Activated naive CD4-positive, alpha-beta T cell (primary cell): ENCODE measurements at places on chromosomes 5 and 9.

- no peak for DNase-seq
These were observed 288.3 kb upstream of the CDH18 start for GRCh38 chr5:20276061-20276958.

DNA sequence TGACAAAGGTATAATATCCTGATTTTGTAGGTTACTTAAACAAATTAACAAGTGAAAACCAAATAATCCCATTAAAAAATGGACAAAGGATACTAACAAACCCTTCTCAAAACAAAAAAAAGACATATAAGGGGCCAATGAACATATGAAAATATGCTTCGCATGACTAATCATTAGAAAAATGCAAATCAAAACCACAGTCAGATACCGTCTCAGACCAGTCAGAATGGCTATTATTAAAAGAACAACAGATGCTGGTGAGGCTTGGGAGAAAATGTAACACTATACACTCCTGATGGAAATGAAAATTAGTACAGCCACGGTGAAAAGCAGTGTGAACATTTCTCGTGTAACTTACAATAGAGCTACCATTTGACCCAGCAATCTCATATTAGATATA lies 1542.2 kb upstream of the CDH9 start:
- no peak for DNase-seq

- DNase-seq, result no peak
These were observed 15.5 kb downstream of the ACER2 start for GRCh38 chr9:19424176-19424779.

DNA sequence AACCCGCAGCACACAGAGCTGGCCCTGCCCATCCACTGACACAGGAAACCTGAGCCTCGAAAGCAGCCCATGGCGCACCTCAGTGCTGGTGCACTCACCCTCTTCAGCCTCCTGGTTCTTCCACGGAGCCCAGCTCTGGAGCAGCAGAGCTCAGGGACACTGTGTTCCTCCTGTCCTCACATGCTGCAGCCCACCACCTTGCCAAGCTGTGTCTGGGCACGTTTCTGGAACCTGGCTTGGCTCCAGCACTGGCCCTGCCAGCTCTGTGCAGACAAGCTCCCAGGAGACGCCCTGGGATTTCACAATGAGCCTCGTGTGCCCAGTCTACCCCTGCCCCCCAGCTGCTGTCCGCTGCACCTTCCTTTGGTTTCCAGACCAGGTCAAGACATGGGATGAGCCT lies 119.5 kb downstream of the SYK start:
- DNase-seq, result no peak

GRCh38 chr9:137236238-137236935 lies 4.7 kb upstream of the TUBB4B start:
- peak; percentile 93 for DNase-seq

DNA sequence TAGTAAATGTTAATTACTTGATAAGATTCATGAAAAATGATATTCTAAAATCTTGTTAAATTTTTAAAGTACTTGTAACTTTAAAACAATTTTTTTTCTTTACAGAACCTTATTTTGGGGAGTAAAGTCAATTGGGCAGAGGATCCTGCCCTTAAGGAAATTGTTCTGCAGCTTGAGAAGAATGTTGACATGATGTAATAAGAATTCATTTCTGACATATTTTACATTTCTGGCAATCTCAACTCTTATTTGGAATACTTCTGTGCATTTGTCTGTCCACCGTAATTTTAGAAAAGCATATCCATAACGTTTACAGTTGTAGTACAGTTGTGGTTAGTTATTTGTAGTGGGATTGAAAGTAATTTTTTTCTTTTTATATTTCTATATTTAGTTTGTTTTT lies 20.2 kb downstream of the CENPH start:
- DNase-seq, result no peak

DNA sequence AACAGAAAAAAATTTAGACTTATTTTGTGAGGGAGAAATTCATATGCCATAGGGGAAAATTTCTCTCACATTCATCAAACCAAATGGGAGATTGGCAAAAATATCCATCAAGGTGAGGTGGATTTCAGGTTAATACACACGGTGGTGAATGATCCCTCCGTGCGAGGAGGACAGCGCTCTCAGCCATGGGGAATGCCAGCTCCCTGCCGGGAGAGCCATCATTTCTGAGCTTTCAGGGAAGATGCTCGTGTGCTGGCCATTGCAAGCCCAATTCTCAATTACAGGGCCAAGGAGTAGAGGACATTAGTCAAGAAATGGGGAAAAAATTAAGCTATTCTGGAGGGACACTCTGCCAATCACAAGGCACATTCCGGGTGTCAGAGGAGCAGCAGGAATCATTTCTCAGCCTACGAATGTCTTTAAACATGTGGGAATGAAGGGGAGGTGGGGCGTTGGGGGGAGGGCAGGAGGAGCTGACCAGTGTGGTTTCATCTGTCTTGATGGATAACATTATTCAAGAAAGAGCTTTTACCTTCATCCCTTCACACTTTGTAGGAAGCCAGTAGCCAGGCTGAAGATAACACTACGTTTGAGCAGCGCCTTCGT lies 165.5 kb downstream of the DAB2IP start:
- DNase-seq, result no peak

DNA sequence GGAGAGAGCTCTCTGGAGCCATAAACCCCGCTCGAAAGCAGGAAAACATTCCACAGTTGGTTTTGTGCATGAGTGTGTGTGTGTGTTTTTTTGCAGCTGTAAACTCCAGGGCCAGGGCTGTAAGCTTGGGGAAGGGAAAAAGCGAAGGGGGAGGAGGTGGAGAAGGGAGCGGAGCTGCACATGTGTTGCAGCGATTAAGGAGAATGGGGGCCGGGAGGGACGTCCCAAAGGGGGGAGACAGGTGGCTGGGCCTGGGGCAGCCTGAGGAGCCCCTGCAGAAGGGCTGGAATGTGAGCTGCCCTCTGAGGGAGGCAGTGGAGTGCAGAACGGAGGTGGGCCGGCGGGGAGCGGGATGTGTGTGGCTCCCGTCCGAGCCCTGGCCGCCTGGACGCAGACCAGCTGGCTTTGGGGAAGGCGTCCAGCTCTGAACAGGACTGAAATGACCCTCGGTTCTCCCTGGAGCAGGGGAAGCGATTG lies 2.7 kb upstream of the MYMK start:
- DNase-seq, result no peak

DNA sequence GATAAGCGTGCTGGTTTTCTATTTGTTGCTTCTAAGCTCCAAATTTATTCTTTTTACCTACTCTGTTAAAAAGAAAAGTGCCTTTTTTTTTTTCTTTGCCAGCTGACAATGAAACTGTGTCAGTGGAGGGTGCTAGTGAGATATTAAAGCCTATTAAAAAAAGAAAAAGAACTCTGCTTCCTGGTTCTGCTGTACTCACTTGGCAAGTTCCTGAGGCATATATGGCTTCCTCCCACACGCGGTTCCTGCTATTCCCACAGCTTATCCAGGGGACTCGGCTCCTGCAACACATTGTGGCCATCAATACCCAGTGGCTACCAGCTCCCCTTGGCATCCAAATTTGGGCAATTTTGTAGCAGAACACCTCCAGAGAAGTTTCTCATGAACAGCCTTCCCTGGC lies 1977.7 kb upstream of the CDH9 start:
- no peak for DNase-seq

GRCh38 chr5:111830333-111830732 lies 73.3 kb upstream of the NREP start:
- DNase-seq, result no peak

GRCh38 chr5:84623019-84623418 lies 238.3 kb upstream of the EDIL3 start:
- no peak for DNase-seq

DNA sequence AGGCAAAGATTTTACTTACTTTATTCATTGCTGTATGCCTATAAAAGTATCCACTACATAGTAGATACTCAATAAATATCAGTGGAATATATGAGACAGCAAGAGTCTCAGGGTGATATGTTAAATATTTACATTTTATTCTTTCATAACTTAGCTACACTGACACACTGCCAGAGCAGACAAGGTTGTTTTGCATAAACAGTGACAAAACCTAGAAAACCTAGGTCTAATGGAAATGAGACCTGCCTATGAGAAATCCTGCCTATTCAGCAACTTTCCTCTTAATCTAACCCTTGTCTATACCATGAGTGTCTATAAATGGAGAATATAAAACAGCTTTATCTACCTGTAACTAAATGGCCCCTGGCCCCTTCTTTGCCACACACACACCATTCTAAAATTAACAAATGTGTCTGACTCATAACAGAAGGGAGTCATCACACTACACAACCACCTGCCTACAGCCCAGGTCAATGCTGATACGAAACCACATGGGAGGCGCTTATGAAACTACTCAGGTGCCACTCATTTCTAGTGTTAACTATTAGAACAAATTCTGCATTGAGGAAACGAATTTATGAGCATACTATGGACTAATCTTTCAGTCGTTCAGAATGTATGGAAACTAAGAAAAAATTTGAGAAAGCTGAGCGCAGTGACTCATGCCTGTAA lies 60.3 kb downstream of the UBAP2 start:
- DNase-seq, result no peak

- no peak for DNase-seq
These were observed 64.8 kb upstream of the SLC1A1 start for GRCh38 chr9:4425319-4426045.
